ENCODE measurements at places on chromosomes 6 and 20. TPM values are rescaled to one million over a fixed set of nuclear protein-coding genes. Genes with fewer than 3 reads are reported as not detected.

SAMD10 gene
- 12.7 TPM for total RNA-seq

GRCh38 chr20:33902011-33902410 lies 90.9 kb downstream of the CHMP4B start:
- no peak for DNase-seq

GRCh38 chr20:7411075-7411474 lies 529.2 kb downstream of the HAO1 start:
- DNase-seq, result no peak

- no peak for DNase-seq
Measured at GRCh38 chr6:7998103-7998725, 66.0 kb downstream of the BLOC1S5 start.

DNA sequence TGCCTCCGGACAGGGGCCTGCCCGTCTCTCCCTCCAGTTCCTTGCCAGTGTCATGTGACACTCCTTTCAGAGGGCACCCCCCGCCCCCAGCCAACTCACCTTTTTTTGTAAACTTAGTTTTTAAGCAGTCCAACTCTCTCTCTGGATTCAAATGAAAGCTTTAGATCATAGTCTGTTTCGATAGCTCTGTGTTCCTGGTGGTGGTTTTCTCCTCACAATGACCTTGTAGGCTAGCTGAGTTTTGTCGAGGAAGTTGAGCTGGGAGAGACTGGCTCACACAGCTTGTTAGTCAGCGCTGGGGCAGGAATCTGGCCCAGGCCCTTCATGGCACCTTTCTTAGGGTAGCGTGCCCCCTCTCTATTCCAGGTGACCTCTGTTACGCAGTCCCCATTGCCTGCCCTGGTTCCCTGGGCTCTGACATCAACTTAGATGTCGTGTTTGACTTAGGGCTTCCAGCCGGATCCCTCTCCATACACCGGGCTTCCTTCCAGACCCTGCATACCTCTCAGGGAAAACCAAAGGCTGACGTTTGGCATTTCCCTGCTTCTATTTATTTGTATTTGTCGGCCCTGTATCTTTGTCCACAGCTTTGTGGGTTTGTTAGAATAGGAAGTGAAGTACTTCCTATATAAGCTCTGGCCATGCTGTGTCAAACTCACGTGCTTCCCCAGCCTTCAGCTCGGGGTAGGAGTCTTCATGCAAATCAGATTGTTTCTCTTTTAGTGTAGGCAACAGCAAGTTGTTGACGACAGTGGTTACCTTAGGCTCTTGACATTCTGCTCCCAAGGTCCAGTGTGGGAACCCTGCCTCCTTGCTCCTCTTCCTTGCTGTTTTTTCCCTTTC lies 12.7 kb downstream of the IGF2R start:
- peak; percentile 47 for DNase-seq

- DNase-seq, result no peak
Measured at GRCh38 chr20:51359401-51359800, 183.1 kb downstream of the NFATC2 start.

- peak; percentile 69 for DNase-seq
Measured at GRCh38 chr6:52286798-52287432, 2.4 kb upstream of the MCM3 start.

PFDN6 gene
- 38.6 TPM for total RNA-seq

- no peak for DNase-seq
Measured at GRCh38 chr20:23857962-23858595, 21.5 kb downstream of the CST5 start.

KCNB1 gene
- total RNA-seq, result 7.1 TPM

DNA sequence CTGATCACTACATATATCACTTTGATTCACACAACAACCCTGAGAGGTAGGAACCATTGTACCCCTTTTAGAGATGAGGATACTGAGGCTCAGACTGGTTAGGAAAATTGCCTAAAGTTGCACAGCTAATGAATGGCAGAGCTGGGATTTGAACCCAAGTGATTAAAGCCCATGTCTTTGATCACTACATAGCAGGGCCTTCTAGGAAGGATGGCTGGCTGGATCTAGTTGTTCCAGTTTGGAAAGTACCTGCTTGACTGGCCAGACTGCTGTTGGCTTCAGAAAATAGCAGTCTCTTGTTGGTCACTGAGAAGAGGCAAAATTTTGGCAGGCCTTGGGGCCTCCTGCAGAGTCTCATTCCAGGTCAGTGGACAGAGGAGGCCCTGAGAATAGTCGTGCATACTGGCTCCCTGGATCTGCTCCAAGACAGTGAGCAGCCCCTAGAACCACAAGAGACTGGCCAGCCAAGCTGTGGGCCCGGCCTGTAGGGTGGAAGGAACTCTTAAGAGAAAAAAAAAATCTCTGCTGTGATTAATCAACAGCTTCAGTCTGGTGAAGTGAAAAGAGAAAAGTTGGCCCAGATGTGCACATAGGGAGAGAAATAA lies 17.5 kb downstream of the PPARD start:
- peak; percentile 49 for DNase-seq

GRCh38 chr20:58555078-58555765 lies 40.0 kb upstream of the APCDD1L start:
- no peak for DNase-seq

DNA sequence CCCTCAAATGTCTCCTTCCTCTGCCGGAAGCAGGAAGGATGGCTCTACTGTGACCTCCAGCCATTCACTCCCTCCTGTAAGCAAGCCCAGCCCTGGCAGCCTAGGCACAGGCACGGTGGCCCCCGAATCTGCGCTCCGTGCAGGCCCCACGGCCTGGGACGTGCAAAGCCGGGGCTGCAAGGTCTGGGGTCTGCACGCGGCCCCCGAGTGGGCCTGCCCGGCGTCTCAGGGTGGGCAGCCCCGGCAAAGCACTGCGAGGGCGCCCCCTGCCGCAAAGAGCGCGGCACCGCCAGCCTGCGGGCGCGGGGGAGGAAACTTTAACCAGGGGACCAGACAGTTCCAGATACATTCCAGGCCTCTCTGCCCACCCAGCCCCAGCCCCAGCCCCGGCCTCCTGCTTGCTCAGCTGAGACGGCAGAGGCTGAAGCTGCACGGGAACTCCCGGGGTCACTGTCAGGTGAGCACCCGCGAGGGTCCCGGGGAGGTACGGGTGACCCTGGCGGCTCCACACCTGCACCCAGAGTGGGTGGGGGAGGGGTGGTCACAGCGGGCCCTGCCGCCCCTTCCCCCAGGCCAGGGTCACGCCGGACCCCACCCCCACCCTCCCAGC lies 98.8 kb downstream of the ASXL1 start:
- no peak for DNase-seq

CTCFL gene
- 0.17 TPM for total RNA-seq

- no peak for DNase-seq
Measured at GRCh38 chr6:30759575-30760239, 15.4 kb upstream of the IER3 start.

- DNase-seq, result no peak
Measured at GRCh38 chr20:20368418-20369249, 730 bp downstream of the INSM1 start.

GRCh38 chr6:80343511-80343910 lies 237.0 kb downstream of the BCKDHB start:
- DNase-seq, result no peak

DNA sequence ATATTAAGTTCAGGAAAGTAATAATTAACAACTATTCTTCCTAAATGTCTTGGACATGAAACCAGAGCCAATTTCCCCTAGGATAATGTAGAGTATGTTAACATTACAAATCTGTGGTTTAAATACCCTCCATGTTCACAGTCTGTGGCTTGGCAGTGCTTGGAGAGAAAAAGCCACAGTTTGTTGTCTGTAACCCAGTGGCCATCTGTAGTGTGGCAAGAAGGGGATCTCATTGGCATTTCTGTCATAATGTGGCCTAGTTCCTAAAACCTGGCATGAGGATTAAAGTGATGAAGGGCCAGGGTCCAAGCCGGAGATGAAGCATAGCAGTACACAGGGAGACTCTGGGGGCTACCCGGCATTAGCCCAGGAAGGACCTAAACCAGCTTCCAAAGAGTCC lies 31.2 kb downstream of the SYNE1 start:
- DNase-seq, result no peak

GRCh38 chr6:106005954-106006353 lies 80.2 kb upstream of the PRDM1 start:
- no peak for DNase-seq

SMLR1 gene
- total RNA-seq, result 2.8 TPM

GJA10 gene
- total RNA-seq, result not detected

ZBTB12 gene
- 11.8 TPM for total RNA-seq

DNA sequence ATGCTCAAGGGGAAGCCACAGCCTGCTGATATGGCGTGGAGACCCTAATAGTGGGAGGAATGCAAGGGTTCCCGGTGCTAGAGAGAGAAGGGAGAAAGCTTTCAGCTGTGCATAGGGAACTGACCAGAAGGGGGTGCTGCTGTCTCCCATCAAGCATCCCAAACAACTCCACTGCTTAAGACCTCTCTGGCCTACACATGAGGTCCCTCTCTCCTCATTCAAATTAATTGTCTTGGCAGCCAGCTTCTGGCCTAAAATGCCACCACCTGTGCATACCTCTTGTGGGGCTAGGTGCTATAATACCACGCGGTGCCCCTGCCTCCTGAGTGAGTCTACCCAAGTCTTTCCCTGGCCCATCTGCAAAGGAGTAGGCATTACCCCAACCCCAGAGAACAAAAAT lies 14.5 kb downstream of the ADISSP start:
- DNase-seq, result peak; percentile 78

SLC22A23 gene
- 46.0 TPM for total RNA-seq

- DNase-seq, result peak; percentile 84
Measured at GRCh38 chr6:126054258-126054702, 67.9 kb downstream of the TRMT11 start.

- peak; percentile 58 for DNase-seq
Measured at GRCh38 chr6:39357998-39358686, 35.6 kb upstream of the KCNK16 start.

DNA sequence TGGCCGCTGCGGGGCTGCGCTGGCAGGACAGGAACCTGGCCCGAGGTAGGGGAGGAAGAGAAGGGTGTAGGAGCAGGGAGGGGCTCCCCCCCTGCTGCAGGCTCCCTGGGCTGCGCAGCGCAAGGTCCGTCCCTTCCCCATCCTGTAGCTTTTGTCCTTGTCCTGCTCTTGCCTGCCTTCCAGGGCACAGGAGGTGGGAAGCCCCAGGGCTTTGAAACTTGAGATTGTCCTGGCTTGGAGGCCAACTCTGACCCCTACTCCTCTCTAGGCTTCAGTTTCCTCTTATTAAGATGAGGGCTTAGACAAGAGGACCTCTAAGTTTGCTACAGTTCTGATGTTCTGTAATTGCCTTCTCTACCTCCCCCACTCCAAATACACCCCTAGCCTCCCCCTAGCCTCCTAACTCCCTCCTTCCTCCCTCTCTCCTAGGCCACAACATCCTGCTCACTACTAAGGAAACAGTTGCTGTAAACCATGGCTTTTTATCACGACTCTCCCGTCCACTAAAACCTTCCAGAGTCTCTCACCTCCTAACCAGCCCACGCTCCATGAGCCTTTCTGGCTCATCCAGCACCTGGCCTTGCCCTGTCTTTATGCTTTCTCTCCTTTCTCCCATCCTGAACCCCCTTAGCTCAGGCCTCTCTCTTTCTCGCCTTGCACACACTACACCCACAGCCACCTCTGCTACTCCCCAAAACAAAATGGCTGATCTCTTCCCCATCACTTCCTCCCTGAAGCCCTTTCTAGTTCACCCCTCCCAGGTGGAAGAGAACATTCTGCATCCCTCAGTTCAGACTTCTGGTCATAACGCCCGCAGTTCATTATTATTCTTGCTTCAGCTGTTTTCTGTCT lies 10.2 kb downstream of the UNC5CL start:
- DNase-seq, result no peak

DNA sequence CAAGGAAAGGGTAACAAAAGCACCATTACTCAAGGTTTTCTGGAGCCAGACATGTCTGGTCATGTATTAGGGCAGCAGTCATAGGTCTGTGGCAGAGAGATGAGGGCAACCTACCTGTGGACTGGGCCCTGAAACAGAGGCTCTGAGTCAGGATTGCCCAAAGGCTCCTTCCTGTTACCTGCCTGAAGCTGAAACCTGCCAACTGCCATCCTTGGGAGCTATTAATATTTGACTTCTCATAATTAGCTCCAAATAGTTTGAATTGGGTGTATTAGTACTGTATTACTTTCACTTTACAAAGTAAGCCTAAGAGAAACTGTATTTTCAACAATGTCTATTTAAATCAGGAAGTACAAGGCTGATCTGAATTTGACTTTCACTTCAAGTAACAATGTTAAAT lies 72.0 kb upstream of the TBX18 start:
- no peak for DNase-seq

MUCL3 gene
- 93.5 TPM for total RNA-seq

GRCh38 chr6:21061892-21062291 lies 527.6 kb downstream of the CDKAL1 start:
- no peak for DNase-seq

GRCh38 chr20:23027721-23028120 lies 7.4 kb upstream of the SSTR4 start:
- DNase-seq, result no peak

RBBP9 gene
- total RNA-seq, result 20.2 TPM

DNA sequence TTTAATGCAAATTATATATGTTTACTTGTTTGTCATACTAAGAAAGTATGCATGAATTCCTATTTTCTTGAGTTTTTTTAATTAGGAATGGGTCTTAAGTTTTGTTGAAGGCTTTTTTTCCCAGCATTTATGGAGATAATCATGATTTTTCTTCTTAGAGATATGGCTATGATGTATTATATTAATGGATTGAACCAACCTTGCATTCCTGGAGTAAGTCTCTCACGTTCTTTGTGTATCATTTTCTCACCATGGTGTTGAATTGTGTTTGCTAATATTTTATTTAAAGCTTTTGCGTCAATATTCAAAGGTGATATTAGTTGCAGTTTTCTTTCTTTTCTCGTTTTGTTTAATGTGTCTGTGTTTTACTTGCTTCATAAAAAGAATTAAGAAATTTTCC lies 48.4 kb upstream of the SLC35D3 start:
- DNase-seq, result no peak

CDH26 gene
- 3.3 TPM for total RNA-seq

DNA sequence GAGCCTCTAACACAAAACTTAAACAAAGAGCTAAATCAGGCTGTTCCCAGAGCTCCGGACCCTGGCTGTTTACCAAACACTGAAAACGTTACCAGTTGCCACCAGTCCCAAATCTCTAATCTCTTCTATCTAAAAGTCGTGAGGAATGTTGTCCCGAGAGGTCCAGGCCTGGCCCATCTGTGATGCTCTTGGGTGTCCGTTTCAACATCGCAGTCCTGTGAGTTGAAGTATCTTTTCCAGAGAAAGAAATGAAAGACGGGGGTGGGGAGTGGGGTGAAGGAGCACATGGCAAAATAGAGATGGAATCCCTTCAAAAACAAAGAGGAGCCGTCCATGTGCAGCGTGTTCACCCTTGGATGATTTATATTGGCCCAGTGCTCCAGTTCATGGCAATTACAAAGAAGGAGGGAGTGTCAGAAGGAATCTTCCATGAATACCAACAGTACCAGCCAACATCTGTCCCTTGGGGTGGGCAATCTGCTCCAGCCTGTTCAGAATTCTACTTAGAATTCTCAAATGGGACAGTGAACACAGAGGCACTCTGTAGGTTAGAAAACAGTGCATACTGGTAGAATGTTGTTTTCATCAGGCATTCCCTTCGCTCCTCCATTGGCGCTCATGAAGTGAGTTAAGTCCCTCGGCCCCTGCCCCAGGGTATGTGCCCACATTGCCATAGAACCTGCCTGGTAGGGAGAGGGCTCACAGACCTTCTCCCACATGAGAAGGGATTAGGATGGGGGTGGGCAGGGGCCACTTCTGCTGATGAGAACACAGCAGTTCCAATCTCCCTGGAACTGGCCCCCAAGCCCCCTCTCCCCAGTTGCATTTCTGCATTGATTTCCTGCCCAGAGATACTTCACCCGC lies 112.1 kb downstream of the LY86 start:
- DNase-seq, result no peak

SYNDIG1 gene
- 5.7 TPM for total RNA-seq

- no peak for DNase-seq
Measured at GRCh38 chr20:58449681-58450221, 60.7 kb downstream of the VAPB start.

All from mucosa of gallbladder (tissue), 1 donor.